NCI-H1092 (cell line): ENCODE measurements at places on chromosomes 16 and 17.
A peak's percentile ranks its signal among the peaks of the same experiment; 100 is the strongest.

DNA sequence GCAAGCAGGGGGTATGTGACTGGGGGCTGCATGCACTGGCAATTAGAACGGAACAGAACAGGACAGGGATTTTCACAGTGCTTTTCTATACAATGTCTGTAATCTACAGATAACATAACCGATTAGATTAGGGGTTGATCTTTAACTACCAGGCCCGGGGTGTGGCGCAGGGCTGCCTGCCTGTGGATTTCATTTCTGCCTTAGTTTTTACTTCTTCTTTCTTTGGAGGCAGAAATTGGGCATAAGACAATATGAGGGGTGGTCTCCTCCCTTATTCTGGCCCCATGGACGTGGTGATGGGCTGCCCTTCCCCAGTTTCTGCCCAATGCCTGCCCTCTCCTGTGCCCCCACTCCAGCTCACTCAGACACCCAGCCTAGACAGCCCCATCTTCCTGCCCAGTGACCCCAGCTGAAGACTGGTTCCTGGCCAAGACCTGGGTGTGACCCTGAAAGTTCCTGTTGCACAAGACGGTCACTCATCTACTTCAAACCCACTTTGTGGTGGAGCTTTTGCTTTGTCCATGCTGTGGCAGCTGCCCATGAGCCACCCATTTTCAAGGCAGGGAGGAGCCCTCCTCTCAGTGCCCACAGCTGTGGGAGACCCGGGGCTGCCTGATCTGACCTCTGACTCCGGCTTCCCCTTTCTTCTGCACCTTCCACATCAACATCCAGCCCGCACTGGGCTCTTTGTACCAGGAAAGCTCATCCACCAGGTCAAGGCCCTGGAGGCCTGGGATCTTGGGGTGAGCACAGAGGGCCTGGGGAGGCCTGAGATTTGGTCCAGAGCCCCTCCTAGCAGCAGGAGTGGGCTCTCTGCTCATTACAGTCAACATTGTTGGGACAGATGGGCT lies 18.6 kb downstream of the ALOX12B start:
- DNase-seq: no peak

- DNase-seq: no peak
Observed at GRCh38 chr16:69762814-69763598, 874 bp downstream of the WWP2 start.

- no peak for DNase-seq
Observed at GRCh38 chr16:88774544-88775393, 10.3 kb downstream of the PIEZO1 start.

DNA sequence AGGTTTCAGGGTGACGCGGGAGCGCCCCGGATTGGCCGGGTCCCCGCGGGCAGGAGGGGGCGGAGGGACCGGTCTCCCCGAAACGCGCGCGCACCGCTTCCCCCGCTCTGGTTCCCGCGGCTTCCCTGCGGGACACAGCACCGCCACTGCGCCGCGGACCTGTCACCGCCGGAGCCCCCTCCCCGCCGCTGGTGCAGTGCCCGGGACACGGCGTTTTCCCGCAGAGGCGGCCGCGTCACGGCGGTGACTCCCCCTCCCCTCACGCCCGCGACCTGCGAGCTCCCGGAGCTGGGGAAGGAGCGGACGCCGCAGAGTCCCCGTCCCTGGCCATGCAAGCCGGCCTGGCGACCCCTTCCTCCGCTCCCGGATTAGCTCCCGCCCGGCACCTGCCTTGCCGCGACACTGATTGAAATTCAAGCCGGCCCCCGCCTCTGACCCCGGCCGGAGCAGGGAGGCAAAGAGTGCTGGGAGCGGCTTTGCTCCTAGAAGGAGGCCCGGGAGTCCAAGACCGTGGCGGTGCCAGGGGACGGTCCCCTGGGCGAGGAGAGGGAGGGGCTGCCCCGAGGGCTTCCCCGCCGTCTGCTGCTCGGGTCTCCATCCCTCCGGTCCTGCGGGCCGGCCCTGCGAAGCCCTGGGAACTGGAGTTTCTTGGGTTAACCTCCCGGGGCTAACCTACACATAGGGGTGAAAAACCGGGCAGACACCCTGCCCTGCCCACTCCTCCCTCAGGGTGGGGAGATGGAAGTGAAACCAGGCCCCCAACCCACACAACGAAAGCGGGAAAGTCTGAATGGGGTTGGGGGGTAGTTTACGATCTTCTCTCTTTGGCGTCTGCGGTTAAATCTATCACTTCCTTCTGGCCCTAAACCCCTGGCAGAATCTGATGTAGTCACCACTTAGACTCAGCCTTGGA lies 1.0 kb downstream of the RHBDL3 start:
- no peak for DNase-seq

- DNase-seq: no peak
Observed at GRCh38 chr17:20948984-20949777, 93.6 kb downstream of the USP22 start.

DNA sequence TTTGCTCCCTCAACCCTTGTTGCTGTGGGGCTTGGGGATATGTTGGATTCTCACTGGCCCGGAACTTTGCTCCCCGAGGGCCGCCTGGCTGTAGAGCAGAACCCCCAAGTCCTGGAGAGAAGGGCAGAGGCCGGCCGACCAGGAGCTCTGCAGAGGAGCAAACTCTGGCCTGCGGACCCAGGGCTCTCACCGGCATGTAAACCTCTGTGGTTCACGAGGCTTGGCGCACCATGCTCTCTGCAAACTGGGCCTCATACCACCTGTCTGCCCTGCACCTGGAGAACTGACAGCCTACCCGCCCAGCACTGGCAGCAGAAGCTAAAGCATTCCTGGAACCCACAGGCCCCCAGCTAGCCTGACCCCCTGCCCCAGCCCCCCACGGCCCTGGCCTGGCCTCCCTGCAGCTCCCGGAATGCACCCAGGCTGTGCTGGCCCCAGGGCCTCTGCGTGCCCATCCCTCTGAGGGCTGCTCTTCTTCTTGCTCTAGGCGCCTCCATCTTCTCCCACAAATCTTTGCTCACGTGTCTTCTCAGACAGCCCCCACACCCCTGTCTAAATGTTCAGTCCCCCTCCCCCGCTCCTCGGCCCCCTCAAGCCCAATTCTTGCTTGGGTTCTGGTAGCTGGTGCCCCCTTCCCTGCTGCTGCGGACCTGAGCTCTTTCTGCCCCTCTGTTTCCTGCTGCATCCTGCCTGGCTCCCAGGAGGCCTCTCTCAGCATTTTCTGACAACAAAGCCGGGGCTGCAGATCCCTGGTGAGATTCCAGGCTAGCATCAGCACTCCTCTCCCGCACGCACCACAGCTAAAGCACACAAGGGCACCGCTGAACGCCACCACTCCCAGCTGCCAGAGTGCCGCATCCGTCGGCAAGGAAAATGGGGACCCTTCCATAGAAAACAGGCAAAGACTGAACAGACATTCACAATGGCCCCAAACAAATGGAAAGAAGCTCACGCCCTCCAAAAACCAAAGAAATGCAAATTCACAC lies 23.3 kb downstream of the ACTG1 start:
- no peak for DNase-seq

DNA sequence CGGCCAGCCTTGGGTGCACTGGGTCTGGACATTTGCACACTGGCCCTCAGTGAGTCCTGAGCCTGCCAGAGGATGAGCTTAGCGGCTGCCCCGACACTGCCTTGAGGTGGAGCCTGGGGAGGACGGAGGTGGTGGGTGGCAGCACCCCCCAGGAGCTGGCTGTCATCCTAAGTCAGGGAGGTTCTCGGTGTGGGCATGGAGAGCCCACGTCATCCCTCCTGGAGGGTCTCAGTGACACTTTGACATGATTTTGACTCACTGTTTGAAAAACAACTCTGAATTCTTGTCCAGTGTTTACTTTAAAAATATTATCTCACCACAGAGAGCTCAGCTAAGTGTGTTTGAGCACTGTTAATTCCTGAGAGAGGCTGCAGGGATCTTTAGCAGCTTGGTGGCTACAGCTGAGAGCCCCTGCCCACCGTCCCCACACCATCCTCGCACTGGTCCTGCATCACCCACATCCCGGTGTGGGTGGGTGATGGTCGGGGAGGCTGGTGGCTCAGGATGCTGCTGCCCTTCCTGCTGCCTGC lies 63.1 kb downstream of the BANP start:
- no peak for DNase-seq

DNA sequence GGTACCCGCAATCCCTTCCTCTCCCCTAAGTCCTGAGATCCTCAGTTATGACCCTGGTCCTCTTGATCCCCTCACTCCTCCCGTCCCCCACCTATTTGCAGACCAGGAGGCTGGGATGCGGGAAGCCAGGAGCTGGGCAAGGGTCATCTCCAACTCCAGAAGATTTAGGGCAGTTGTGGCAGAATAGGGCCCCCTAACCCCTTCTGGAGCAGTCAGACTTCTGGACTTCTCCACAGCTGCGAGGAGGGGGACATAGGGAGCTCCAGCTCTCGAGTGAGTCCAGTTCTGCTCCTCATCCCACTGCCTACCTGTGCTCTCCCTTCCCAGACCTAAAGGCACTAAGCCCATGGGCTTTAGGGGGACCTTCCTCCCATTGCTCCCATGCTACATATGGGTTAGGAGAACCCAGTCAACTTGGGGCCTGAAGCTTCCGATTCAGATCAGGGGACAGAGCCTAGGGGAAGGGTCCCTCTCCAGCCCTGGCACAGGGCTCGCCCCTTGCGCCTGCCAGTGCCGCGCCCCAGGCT lies 1.3 kb downstream of the WNK4 start:
- no peak for DNase-seq

DNA sequence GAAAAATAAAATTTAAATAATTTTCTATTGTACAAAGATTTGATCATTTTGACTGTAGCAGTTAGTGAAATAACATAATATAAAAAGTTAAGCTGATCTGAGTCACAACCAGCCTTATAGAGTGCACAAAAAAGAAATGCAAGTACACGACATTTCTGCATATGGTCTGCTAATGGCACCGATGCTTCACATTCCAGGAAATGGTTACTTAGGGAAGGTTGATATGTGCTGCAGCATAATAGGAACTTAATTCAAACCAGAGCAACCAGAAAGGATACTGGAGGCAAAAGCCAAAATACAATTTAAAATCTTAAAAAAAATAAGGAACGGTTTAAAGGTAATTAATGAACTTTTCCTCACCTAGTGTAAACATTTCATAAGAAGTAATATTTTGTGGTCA lies 10.0 kb upstream of the CFDP1 start:
- no peak for DNase-seq

- no peak for DNase-seq
Observed at GRCh38 chr16:69225121-69225520, 38.2 kb downstream of the SNTB2 start.

GRCh38 chr17:10286324-10286723 lies 86.5 kb downstream of the MYH13 start:
- no peak for DNase-seq

DNA sequence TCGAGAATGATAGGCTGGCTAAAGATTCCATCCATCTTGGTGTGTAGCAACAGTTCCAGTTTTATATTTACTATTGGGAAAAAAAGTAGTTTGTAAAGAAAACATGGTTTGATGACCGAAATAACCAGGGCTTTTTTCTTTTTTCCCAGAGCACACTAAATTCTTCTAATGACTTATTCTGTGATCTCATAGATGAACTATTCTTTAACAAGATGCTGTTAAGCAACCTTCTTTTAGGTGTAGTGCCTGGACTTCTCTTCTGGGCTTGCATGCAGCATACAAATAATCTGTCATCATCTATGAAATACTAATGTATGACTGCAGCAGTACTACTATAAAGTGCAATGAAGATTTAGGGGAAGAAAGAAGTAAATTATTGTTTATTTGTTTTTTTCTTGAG lies 11.0 kb upstream of the CAPNS2 start:
- no peak for DNase-seq

DNA sequence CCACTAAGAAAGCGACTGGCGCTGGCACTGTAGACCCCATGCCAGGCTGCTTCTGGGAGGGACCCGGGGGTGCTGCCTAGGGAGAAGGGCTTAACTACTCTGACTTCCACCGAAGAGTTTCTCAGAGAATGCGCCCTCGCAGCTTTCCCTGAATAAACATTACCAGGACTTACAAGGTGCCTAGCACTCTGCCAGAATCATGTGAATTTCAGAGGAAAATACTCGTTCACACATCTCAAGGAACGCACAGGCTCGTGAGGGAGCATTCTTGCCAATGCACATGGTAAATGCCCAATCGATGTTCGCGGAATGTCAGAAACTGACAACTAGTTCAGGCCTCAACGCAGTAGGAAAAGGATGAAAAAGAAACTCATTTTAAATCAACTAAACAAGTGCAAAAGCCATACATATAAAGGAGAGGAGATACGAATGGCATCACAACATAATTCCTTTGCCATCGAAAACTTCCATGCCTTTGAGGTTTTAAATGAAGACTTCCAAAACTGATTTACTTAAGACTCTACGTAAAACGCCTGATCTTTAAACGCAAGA lies 999 bp downstream of the CMC2 start:
- DNase-seq: no peak

DNA sequence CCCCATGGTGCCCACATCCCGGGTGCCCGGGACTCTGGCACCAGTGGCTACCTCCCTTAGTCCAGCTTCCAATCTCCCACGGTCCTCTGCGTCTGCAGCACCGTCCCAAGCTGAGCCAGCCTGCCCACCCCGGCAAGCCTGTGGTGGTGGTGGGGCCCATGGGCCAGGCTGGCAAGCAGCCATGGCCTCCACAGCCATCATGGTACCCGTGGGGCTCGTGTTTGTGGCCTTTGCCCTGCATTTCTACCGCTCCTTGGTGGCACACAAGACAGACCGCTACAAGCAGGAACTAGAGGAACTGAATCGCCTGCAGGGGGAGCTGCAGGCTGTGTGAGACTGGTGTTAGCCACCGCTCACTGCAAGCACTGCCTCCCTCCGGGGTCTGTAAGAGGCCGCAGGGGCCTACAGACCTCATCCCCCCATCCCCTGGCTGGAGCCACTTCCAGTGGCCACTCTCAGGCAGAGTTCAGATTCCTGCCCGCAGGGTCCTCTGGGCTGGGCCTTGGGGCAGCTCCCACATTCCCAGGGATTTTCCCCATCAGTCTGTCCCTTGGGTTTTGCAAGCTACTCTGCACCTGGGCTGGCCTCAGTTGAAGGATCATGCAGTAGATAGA lies 3.9 kb upstream of the SETD1A start:
- peak; percentile 85 for DNase-seq

GRCh38 chr17:55409030-55409800 lies 12.4 kb downstream of the MMD start:
- DNase-seq: no peak

DNA sequence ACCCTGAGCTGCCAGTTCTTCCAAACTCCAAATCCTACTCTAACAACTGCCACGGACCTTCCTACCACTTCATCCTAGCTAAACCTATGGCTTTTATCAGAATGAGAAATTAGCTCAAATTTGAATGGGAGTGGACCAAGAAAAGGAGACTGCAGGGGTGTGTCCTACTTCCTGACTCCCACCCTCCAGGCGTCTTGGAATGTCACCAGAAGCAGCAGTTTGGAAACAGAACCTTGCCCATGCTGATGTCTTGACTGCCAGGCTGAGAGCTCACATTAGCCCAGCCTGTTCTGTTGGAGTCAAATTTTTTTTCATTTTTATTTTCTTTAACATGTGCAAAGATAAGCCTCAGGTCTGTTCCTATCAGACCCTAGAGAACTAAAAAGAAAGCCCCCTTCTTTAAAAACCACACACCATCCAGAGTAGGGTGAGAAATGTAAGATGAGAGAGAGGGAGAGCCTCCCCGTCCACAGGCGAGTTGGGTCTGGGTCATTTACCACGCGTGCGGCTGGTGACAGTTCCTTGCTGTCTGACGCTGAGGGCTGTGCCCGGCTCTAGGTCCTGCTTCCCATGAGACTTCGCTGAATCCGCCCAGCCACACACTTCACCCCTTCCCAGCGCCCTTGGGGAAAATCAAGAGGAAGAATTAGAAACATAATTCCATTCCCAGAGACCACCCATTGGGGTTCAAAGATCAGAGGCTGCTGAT lies 54.3 kb downstream of the WNT3 start:
- DNase-seq: no peak

GRCh38 chr17:68011199-68011665 lies 15.0 kb upstream of the C17orf58 start:
- no peak for DNase-seq
